ENCODE measurements at places on chromosomes 6 and 20.

GRCh38 chr6:30836431-30836866, 47.9 kb upstream of the DDR1 start:
- DNase-seq = peak; percentile 73

DNA sequence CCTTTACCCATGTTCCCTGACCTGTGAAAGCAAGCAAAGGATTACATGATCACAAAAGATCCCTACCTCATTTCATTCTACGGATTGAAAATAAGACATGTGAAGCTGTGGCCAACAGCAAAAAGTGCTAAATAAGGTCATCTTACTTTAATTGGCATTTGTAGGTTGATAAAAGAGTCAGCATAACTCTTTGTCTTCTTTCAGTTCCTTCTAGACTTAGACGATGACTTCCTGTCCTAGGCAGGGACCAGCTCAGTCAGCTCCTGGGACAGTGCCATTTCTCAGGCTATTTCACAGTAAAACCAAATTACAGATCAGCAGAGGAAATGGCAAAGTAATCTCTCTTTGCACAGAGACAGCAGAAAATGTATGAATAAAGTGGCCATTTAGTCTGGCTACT, 480.7 kb downstream of the RFPL4B start:
- DNase-seq = peak; percentile 73

GRCh38 chr6:47195011-47195650, 114.6 kb downstream of the TNFRSF21 start:
- no peak for DNase-seq

DNA sequence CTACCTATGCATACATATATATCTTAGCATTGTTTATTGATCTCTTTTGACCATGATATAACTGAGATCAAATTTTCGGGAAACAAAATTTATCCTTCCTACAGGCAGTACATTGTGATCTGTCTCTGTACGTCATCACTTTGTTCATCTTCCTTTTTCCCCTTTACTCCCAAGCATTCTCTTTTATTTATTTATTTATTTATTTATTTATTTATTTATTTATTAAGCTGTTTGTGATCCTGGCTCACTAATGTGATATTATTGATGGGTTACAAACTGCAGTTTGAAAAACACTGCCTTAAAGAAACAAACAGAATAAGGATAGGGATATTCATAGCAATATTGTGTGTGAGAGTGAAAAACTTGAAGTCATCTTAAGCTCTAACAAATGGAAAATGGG, 51.2 kb downstream of the MACROD2 start:
- DNase-seq = no peak

- no peak for DNase-seq
Observed at GRCh38 chr20:43987531-43987930, 72.9 kb downstream of the TOX2 start.

DNA sequence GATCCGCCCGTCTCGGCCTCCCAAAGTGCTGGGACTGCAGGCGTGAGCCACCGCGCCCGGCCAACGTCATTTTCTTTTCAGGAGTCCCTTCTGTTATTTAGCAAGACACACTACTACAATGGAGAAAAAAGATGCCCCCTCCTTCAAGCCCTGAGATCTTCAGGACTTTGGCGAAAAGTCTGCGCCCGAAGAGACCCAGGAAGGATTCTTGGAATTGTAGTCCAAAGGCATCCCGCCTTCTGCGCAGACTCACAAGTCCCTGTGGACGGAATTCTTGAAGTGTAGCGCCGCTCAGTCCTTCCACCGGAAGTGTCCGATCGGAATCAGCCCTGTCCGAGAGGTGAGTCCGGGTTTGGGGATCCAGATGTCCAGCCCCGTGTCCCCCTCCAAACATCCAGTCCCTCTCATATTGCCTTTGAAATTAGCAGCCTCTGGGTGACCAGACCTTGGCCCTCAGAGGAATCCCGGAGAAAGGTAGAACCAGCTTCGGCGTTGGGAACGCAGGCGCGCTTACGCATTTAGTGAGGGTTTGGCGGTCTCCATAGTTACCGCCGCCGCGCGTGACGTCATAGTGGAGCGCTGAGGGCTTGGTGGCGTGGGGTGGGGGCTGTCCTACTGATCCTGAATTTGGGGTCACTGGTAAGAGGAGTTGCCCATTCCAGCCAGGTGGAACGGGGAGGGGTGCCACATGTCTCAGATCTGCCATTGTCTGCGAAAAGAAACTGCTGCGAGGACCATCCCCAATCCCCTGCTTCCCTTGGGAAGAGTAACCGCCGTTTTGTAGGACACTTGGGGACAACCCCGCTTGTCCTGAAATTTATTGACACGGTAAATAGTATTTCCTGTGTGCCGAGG, 490 bp downstream of the ZNF165 start:
- DNase-seq = peak; percentile 96

DNA sequence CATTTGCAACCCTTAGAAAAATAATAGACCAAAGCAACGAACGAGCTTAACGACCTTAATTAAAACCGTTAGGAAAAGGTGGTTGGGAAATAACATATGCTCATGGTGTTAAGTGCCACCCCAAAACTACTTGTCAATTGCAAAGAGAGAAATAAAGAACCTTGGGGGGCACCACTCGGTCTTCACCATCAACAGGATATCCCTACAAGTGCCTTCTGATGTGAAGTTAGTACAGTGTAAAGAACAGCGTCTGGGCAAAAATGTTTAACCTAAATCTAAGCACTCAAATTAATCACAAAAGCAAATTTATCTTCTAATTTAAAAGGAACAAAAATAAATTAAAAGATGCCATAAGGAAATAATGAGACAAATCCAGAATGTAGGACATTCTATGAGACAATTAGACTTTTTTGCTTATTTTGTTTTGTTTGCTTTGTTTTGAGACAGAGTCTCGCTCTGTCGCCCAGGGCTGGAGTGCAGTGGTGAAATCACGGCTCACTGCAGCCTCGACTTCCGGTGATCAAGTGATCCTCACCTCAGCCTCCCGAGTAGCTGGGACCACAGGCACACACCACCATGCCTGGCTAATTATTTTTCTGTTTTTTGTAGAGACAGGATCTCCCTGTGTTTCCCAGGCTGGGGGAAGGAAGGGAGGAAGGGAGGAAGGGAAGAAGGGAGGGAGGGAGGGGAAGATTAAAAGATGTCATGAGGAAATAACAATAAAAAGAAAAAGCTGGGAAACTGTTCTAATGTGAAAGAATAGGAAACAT, 41.3 kb upstream of the BTN3A2 start:
- no peak for DNase-seq

DNA sequence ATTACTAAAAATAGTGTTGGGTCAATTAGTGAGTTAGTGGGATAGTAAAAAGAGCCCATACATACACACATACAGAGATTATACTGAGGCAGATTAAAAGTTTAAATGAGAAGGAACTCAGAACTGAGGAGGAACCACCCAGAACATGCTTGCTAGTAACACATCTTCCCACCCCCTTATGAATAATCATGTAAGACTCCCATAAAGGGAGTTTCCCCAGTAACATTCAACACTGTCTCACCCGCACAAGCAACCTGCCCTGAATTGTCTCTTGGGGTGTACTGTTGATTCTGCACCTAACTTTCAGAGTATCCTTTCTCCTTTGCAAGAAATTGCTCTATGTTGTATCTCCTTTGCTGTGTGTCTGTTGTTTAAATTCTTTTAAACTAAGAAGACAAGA, 11.1 kb upstream of the HLA-DQB2 start:
- DNase-seq = no peak

DNA sequence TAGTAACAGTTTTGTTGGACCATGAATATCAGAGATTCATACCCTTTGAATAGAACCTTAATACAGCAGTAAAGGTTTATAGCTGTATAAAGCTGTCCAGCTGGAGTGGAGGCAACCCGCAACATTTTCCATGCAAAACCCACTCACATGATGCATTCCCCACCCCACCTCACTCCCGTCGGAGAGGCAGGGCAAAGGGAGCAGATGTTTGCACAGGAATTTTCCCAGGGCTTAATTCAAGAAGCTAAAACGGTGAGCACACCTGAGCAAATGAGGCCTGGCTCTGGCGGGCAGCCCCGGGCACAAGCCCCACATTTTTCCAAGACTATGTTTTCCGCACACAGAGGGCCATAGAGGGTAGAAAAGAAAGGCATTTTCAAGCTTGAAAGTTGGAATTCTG, 191.7 kb downstream of the FOXC1 start:
- no peak for DNase-seq

- DNase-seq = no peak
Observed at GRCh38 chr6:138785980-138786379, 9.9 kb upstream of the ECT2L start.

DNA sequence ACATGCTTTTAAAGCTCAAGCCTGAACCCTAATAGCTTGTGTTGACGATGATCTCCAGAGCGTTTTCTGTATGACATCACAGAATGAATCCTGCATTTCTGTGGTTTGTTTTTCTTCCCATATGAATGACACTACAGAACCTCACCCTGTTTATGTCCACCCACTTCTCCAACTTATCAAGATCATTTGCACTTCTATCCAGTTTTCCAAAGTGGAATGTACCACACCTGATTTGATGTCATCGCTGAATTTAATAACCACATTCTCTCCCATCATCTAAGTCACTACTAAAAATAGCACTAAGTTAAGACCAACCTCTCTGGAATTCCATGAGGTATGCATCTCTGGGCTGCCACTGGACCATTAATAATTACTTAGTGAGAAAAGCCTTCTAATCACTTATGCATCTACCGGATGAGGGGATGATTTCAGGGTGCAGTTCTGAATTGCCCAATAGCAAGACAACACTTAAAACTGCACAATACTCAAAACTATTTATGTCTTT, 33.3 kb upstream of the CITED2 start:
- DNase-seq = no peak

GRCh38 chr6:3868544-3868943, 19.4 kb downstream of the FAM50B start:
- no peak for DNase-seq

- DNase-seq = no peak
Observed at GRCh38 chr20:32364554-32365208, 6.5 kb downstream of the ASXL1 start.

- DNase-seq = no peak
Observed at GRCh38 chr6:150134280-150134920, 8.4 kb upstream of the PPP1R14C start.

DNA sequence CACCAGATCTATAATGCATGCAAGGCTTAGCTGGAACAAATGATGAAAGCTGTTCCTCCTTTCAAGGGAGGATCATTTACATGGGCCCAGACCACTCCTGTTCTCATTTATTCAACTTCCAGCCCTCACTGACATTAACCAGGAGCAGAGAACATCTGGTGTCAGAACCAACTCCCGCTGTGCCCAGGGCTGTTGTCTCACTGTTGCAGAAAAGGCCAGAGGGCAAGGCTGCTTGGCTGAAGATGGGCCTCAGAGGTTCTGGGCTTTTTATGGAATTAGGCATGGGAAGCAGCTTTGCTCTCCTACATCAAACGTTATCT, 164.2 kb downstream of the GMPR start:
- no peak for DNase-seq

- no peak for DNase-seq
Observed at GRCh38 chr6:166739976-166740318, 112.9 kb upstream of the RPS6KA2 start.

DNA sequence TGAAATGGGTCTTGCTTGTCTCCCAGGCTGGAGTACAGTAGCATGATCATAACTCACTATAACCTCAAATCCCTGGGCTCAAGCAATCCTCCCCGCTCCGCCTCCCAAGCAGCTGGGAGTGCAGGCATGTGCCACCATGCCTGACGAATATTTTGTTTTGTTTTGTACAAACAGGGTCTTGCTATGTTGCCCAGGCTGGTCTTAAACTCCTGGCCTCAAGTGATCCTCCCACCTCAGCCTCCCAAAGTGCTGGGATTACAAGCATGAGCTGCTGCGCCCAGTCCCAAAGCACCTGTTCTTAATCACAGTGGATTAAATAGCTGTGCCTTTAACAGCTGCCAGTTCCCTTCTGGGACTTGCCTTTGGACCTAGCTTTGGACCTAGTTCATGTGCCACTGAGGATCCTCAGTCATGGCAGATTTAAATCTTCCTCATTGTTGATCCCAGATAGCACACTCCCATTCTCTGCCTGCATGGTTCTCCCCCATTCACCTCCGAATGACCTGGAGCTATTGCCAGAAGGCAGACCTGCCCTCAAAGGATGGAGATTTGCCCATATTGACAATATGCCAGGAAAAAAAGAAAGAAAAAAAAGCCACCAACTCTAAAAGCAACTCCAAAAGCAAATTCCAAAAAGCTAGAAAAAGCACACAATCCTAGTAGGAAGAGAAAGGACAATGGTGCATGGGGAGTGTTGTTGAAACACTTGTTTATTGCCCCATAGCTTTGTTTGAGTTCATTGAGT, 10.6 kb downstream of the POFUT1 start:
- no peak for DNase-seq

DNA sequence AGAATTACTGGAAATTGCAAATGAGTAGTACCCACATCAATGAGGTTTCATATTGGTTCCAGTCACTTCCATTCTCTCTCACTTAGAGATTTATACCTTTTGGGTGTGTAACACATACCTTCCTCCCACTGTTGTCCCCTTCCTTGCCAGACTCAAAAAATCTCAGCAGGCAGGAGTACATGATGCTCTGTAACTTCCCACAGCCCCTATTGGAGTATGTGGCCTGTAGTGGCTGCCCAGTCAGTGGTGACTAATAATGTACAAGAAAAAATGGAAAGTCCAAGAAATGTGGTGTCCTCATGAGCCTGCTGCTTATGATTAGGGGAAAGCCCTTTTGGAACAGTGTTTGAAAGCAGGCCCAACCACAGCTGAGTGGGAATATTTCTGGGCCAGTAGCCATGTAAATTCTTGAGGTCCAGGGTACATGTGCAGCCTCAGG, 312.0 kb downstream of the ZFAND3 start:
- DNase-seq = no peak

GRCh38 chr6:96276305-96276704, 245.3 kb upstream of the UFL1 start:
- DNase-seq = no peak

DNA sequence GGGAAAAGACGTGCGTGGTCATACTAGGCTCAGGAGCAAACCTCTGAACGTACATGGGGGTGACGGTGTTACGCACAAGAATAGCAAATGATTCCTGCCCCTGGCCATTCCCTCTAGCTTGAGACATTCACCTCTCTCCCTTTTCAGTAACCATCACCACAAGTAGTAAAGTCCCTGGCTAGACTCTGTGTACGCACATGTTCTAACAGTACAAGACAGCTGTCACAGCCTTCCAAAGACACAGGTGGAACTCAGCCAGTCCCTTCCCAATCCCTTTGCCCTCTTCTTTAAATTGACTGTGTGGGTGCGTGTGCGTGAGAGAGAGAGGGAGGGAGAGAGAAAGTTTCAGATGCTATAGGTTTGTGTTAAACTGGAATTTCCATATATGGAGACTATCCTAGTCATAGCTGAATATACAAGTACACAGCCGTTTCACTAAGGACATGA, 67.3 kb downstream of the LY86 start:
- no peak for DNase-seq

DNA sequence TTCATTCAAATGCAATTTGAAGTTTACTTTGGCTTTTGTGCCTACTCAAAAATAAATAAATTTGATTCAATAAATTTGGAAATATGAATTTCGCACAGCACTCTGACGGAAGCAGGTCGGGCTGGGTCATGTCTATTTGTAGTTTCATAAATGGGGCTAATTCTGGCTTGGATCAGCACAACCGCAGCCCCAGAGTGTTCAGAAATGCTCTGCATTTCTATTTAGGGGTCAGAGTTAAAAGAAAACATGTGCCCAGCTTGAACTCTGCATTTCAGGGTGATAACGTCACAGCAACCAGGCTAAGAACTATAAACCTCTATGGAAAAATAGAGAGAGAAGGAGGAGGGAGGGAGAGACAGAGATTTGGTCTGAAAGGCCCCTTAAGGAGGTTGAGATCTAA, 480.9 kb upstream of the NOX3 start:
- DNase-seq = peak; percentile 80

Data from aorta (tissue), 5 donors.